ENCODE measurements at places on chromosomes 16 and 17. TPM values are rescaled to one million over a fixed set of nuclear protein-coding genes. Genes with fewer than 3 reads are reported as not detected.

GRCh38 chr17:31269036-31269577 is 27.9 kb downstream of the OMG start:
- DNase-seq = no peak

GRCh38 chr17:28295677-28296578 is 23.1 kb upstream of the TMEM97 start:
- DNase-seq = no peak

- DNase-seq = no peak
Measured at GRCh38 chr17:78387977-78388941, 9.8 kb downstream of the PGS1 start.

DNA sequence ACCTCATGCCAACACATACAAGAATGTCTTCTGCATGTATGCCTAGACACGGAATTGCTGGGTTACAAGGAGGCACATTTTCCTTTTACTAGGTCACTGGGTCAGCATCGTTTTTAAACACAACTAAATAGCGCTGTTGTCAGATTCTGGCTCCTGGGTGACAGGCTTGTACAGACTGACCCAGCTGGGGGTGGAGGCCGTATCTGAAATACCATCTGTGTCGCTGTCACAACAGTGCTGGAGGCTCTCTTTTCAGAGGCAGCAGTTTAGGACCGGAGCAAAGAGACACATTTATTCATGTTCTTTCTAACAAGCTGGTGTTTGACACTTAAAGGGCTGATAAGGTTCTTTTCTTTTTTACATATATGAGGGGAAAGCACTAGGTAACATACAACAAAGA is 403.0 kb upstream of the ASIC2 start:
- DNase-seq = no peak

DNA sequence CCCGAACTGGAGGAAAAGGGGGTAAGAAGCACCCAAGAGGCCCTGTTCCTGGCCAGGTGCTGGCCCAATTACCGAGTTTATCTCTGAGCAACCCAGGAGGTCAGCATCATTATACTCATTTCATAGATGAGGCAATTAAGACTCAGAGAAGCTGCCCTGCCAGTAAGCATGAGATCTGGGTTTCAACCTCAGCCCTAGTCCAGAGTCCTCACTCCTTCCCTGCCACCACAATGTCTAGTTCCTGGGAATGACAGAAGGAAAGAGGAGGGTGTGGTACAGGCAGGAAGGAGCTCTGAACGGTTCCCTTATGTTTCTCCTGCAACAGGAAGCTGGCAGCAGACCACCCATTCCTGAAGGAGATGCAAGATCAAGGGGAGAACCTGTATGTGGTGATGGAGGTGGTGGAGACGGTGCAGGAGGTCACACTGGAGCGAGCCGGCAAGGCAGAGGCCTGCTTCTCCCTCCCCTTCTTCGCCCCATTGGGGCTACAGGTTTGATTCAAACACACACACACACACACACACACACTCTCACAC is 7.4 kb downstream of the GSDMA start:
- DNase-seq = no peak

GRCh38 chr16:21659124-21659523 is 4.6 kb upstream of the OTOA start:
- DNase-seq = no peak

- DNase-seq = peak; percentile 51
Measured at GRCh38 chr16:68229431-68230175, 6.3 kb downstream of the ESRP2 start.

GRCh38 chr16:70573451-70574121 is 50.0 kb downstream of the SF3B3 start:
- no peak for DNase-seq

DNA sequence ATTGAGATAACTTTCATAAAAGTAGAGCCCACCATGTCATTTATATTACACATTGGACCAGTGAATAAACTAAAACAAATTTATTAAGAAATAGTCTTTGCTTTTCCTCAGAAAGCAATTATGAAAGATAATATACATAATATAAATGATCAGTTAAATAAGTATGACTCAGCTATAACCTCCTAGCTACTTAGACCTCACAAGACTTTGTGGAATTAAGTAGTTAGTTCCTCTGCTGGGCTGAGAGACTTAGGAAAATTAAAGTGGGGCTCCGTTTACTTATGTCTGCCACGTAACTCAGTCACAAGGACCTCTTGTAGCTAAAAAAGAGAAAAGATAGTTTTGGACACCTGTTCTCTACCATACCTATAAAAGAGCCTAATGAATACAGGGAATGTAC is 76.9 kb downstream of the MRTFB start:
- no peak for DNase-seq

DNA sequence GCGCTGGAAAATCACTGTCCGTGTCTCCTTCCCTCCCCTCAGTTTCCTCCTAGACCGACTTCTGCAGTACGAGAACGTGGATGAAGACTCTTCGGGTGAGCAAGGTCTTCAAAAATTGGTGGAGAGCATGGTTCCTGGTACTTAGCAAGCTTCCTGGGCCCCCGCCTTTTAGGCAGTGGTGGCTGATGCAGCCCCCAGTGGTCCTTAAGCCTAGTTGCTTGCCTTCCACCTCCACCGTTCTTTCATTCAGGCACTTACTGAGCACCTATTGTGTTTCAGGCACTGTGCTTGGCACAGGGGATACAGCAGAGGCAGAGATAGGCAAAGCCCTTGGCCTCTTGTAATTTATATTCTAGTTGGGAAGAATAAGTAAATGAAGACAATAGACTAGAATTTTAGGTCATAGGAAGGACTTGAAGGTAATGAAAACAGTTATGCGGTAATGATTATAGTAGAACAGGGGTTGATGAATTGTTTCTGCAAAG is 767 bp downstream of the INO80E start:
- DNase-seq = no peak

DNA sequence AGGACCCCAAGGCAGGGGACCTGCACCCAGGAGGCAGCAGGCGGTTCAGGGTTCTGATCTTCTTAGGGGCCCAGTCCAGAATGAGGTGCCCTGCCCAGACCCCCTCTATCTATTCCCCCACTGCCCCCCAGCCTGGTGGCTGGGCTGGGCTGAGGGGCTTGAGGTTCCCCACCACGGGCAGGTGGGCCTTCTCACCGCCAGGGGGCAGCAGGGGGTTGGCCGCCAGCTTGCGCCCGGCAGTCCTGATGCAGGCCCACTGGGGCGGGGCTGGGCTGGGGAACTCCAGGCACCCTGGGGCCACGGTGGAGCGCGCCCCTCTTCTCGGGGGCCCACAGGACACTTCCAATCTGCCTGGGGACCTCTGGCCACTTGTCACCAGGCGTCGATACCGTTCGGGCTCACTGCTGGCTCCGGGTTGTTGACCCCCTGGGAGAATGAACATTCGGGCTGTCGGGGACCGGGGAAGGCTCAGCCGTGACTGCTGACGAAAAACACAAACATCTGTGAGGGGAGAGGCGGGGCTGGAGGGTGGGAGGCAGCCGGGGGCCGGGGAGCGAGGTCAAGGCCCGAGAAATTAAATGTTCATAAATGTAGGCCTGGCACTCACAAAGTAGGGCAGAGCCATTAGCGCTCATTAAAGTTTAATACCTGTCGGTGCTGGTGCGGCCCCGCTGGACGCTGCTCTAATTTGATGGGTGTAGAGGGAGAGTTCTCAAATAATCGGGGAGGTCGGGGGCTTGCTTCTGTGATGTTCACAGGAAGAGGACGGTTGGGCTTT is 219.3 kb upstream of the GSE1 start:
- no peak for DNase-seq

GRCh38 chr17:1124896-1125787 is 54.6 kb downstream of the ABR start:
- DNase-seq = no peak

GRCh38 chr16:875182-876040 is 74.9 kb upstream of the GNG13 start:
- DNase-seq = no peak

- DNase-seq = peak; percentile 35
Measured at GRCh38 chr16:5438591-5438990, 341.0 kb upstream of the EEF2KMT start.

GRCh38 chr17:42456223-42457106 is 2.2 kb upstream of the ATP6V0A1 start:
- peak; percentile 35 for DNase-seq

DNA sequence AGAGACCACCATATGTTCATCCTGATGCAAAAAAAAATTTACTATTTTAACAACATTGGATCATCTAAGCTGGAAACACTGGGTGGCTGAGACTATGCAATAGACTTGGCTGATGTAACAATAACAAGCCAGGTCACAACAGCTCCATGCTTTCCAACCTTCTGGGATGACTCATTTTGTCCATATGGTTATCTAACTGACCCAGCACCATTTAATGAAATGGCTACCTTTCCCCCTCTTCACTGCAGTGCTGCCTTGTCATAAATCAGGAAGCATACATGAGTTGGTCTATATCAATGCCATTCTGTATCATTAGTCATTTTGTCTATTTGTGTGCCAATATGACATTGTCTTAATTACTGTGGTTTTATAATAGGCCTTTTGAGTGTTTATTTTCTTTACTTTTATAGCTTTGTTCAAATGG is 217.6 kb upstream of the KCNJ16 start:
- DNase-seq = peak; percentile 69

- DNase-seq = no peak
Measured at GRCh38 chr17:21772321-21772720, 80.0 kb downstream of the KCNJ18 start.

GPT2 gene
- 19.8 TPM for total RNA-seq

BFAR gene
- 167 TPM for total RNA-seq

ACSM2A gene
- not detected for total RNA-seq

SCIMP gene
- not detected for total RNA-seq

NGFR gene
- 5.1 TPM for total RNA-seq

HAP1 gene
- total RNA-seq = not detected

SRL gene
- total RNA-seq = not detected

ALOX15 gene
- not detected for total RNA-seq

RNF222 gene
- not detected for total RNA-seq

HOXB1 gene
- total RNA-seq = not detected

PRDM7 gene
- not detected for total RNA-seq

SDK2 gene
- 0.06 TPM for total RNA-seq

HIC1 gene
- total RNA-seq = not detected

EXOC3L1 gene
- total RNA-seq = not detected

FBXO39 gene
- not detected for total RNA-seq

CCL4L2 gene
- not detected for total RNA-seq

TPSD1 gene
- not detected for total RNA-seq
